Adipose tissue (tissue), 3 donors: ENCODE measurements at places on chromosomes 4 and X. TPM values are rescaled to one million over a fixed set of nuclear protein-coding genes. Genes with fewer than 3 reads are reported as not detected.

Gene TRIM75
- polyA plus RNA-seq: not detected

Gene PLP1
- 3.0 TPM for polyA plus RNA-seq

Gene PPP4R3C
- polyA plus RNA-seq: not detected

Gene PLXNB3
- 8.3 TPM for polyA plus RNA-seq

Gene COL25A1
- polyA plus RNA-seq: 1.2 TPM

Gene LARP1B
- polyA plus RNA-seq: 16.5 TPM
